ENCODE measurements at places on chromosomes 5 and 9.

- DNase-seq, result no peak
Measured at GRCh38 chr5:181044093-181044599, 4.1 kb downstream of the BTNL9 start.

- DNase-seq, result no peak
Measured at GRCh38 chr9:69121155-69122081, 52.7 kb upstream of the TJP2 start.

- no peak for DNase-seq
Measured at GRCh38 chr5:90558344-90559192, at the start of gene ADGRV1. Gene ADGRV1, plus strand, starts transcription at chr5:90558797. Its CDS starts 99 bp downstream, at chr5:90558896.

- no peak for DNase-seq
Measured at GRCh38 chr9:85081963-85082362, 412.4 kb downstream of the NTRK2 start.

DNA sequence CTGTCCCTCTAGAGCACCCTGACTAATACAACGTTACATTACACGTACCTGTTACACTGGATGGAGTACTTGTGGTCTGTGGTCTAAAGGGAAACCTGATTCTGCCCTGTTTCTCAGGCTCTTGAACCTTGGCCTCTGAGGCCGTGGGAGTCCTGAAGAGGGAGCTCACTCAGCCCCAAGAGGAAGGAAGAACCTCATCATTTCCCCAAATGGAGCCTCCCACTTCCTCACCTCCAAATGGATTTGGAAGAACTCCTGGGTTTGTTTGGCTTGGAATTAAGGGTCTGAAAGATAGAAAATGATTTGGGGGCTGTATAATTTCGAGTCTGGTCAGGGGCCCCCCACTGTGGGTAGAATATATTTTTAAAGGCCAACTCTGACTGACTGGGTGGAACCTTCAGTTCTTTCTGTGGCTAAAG, 200.2 kb downstream of the SEMA6A start:
- no peak for DNase-seq

- no peak for DNase-seq
Measured at GRCh38 chr5:173029499-173029921, 26.6 kb upstream of the CREBRF start.

- no peak for DNase-seq
Measured at GRCh38 chr9:113219186-113219936, 1.7 kb downstream of the FKBP15 start.

DNA sequence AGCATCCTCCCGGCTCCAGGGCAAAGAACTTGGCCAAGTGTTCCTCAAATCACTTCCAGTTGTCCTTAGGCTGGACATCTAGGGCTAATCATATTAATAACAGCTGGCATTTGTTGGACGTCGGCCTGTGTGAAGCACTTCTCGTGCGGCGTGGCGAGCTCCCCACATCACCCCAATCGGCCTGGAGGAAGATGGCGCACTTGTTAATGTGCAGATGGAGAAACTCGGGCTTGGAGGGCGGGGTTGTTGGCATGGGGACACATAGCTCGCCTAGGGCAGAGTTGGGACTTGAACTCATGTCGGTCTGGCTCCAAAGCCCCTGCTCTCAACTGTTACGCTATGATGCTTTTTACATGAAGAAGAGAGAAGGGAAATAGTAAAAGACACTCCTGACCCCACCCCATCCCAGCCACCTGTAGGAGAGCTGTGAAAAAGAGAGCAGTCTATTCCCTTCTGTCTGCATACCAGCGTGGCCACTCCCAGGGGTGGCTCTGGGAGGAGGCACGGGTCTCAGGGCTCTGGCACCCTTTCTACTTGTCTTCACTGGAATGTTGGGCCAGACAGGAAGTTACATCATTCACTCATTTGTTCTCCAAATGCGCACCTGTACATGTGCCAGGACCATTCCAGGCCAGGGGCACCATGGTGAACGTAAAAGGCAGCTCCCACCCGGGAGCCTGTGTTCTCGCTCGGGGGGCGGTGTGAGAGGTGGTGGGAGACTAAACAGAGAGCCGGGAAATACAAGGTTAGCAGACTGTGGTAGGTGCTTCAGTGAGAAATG, 12.8 kb upstream of the NUP214 start:
- no peak for DNase-seq

GRCh38 chr9:93013856-93014582, 44.5 kb upstream of the SUSD3 start:
- no peak for DNase-seq

GRCh38 chr9:132414731-132415130, 4.7 kb downstream of the CFAP77 start:
- DNase-seq, result no peak

- no peak for DNase-seq
Measured at GRCh38 chr5:57976506-57976905, 483.4 kb downstream of the PLK2 start.

GRCh38 chr9:86947146-86948073, at the start of gene GAS1:
Gene GAS1, minus strand, starts transcription at chr9:86947506. Its CDS starts 727 bp downstream, at chr9:86946779.
- peak; percentile 82 for DNase-seq

GRCh38 chr5:173778784-173779304, 109.3 kb upstream of the CPEB4 start:
- DNase-seq, result no peak

DNA sequence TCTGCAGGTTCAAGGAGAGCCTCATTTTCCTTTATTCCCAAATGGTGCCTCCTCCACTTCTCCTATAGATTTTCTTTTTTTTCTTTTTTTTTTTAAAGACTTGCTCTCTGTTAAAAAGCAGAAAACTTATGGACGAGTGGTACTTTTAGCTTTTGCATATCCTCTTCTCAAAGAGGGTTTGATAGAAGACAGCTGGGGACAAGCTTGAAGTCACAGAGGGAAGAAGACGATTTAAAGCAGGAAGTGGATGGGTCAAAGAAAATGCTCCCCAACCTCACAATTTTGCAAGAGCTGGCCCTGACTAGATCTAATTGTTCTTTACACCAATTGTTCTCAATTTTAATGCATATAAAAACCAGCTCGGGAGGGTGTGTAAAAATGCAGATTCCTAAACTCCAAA, 48.9 kb downstream of the APBA1 start:
- DNase-seq, result no peak
